Activated CD4-positive, alpha-beta memory T cell treated with anti-CD3 and anti-CD28 coated beads, Interleukin-2, amount 10 ng/mL, durations not matched to agents 7 days and 5 days (primary cell): ENCODE measurements at places on chromosomes 6 and 20. TPM values are rescaled to one million over a fixed set of nuclear protein-coding genes. Genes with fewer than 3 reads are reported as not detected.

- H3K36me3 ChIP-seq: no peaks in the 10 kb centered on the region
- no peak overlapping the region for H3K27ac ChIP-seq
- H3K4me1 ChIP-seq: peaks cover 11% of the 10 kb centered on the region
- no peak overlapping the region for H3K4me3 ChIP-seq
- DNase-seq: no peak
- H3K27me3 ChIP-seq: peaks cover 2% of the 10 kb centered on the region
Observed at GRCh38 chr6:104640150-104640700, 219.5 kb downstream of the HACE1 start.

DNA sequence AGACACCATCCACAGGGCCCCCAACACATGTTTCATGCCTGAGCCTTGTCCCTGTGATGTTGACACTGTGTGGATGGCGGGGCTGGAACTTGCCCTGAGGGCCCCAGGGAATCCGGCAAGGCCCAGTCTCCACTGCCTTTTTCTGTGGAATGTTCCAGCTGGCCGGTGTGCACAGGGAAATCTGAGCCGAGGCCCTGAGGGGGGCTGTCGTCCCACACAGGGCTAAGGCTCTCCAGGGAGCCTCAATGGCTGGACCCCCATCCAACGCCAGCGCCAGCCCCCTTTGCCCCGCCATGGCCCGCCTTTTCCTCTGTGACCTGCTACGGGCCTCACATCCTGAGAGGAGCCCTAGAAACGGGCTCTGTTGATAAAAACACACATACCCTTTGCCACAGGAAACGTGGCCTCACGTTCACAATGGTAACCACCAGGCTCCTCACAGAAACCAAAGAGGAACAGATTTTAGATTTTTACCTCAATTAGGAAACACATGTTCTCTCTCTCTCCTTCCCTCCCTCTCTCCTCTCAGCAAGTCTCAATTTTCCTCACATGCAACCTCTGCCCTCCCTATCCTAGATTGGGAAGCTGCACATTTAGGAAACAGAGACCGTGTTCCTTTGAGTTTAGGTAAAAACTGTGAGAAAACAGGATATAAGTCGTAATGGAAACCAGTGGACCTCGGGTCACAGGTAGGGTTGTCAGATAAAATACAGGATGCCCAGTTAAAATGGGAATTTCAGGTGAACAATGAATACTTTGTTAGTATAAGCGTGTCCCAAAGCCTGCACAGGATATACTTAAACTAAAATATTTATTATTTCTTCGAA lies 13.7 kb upstream of the ZNF831 start:
- H3K27ac ChIP-seq: peak overlapping the region; percentile 94
- peak overlapping the region; percentile 9 for H3K4me3 ChIP-seq
- H3K36me3 ChIP-seq: peaks cover 16% of the 10 kb centered on the region
- peaks cover 88% of the 10 kb centered on the region for H3K4me1 ChIP-seq
- H3K27me3 ChIP-seq: peaks cover 4% of the 10 kb centered on the region
- peak; percentile 85 for DNase-seq

- no peak overlapping the region for H3K4me3 ChIP-seq
- H3K4me1 ChIP-seq: no peaks in the 10 kb centered on the region
- no peak overlapping the region for H3K27ac ChIP-seq
- DNase-seq: no peak
- H3K27me3 ChIP-seq: no peaks in the 10 kb centered on the region
- H3K36me3 ChIP-seq: no peaks in the 10 kb centered on the region
Observed at GRCh38 chr6:116359131-116359530, 11.6 kb upstream of the DSE start.

DNA sequence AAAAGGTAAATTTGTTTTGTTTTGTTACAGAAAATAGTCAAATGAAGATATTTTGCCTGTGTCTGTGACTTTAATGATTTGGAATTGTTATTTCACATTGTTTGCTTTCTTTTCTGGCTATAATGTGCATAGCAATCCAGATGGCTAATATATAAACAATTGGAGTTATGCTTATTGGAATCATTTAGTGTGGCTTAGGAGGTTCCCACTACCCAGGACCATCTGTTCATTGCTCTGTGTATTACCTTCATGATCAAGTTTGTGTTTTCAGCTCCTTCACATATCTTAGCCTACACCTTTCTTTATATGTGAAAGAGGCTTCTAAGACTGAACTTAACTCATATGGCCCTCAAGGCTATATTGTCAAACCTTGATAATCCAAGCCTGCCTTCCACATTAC lies 232.9 kb downstream of the BCKDHB start:
- H3K36me3 ChIP-seq: no peaks in the 10 kb centered on the region
- H3K4me3 ChIP-seq: no peak overlapping the region
- H3K27ac ChIP-seq: no peak overlapping the region
- no peaks in the 10 kb centered on the region for H3K4me1 ChIP-seq

Gene SMLR1
- not detected for total RNA-seq
